ENCODE measurements at places on chromosomes 13 and 19. TPM values are rescaled to one million over a fixed set of nuclear protein-coding genes. Genes with fewer than 3 reads are reported as not detected.

Gene IGSF23
- not detected for total RNA-seq

Gene VSTM1
- total RNA-seq = not detected

Gene SHISA2
- total RNA-seq = 36.0 TPM

Gene SYCN
- not detected for total RNA-seq

Gene ZNF177
- total RNA-seq = 1.0 TPM

Gene SELENOW
- 325 TPM for total RNA-seq

Gene FGF9
- not detected for total RNA-seq

Gene GRIK5
- under 0.01 TPM for total RNA-seq

Gene C13orf42
- total RNA-seq = not detected

Gene AP1M2
- not detected for total RNA-seq

Gene SIPA1L3
- total RNA-seq = 11.0 TPM

Gene PTH2
- total RNA-seq = not detected

Gene C19orf67
- total RNA-seq = not detected

Gene NCCRP1
- total RNA-seq = not detected

Gene SERPINE3
- total RNA-seq = not detected

Gene SPACA4
- not detected for total RNA-seq

All from melanocyte of skin (primary cell).